ENCODE measurements at places on chromosomes 5 and 9. TPM values are rescaled to one million over a fixed set of nuclear protein-coding genes. Genes with fewer than 3 reads are reported as not detected.

DNA sequence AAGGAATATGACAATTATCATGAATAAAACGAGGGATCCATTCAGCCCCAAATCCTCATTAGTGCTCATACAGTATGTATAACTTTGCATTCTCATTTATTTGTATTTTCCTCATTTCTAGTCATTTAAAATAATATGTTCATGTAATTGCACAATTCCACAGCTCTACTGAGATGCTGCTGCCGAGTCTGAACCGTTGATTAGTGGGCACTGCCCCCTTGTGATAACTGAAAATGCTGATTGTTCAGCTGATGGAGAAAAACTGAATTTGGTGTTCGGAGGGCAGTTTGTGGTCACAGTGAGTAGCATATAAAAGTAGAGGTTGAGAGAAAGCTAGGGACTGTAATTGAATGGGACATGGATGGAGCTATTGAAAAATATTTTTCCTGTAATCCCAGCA is 12.2 kb upstream of the GPR151 start:
- no peak for DNase-seq

- DNase-seq = no peak
Measured at GRCh38 chr5:149028984-149029383, 33.9 kb downstream of the SH3TC2 start.

DNA sequence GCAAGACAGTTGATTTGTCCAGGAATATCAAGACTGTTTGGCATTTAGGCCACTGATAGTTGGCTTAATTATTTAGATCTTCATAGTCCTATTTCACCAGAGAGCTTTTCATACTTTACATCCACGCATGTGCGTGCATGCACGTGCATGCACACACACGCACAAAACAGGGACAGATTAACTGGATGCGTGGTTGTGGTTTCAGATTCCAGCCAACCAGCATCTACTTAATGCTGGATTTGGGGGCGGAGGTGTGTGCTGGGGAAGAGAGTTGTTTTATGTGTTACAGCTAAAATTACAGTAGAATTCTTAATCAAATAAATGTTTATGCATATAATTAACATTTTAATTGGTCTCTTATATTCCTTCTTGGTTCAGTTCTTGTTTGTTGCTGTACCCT is 7.3 kb downstream of the RNF14 start:
- DNase-seq = no peak

DNA sequence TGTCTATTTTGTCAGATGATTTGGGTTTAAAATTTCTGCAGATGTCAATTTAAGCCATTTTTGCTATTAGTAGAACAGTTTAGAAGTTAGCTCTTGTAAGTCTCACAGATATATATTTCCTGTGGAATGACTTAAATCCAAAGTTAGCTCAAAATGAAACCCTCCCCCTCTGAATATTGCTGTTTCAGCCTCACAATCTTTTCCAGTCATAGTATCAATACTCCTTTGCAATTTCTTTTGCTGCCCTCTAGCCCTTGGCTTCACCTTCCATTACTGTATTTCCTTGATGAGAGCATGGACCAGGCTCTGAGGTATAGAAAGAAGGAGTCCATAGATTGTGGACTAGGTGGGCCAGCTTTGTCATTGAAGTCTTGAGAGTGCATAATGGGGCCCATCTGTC is 124.4 kb downstream of the ATG10 start:
- DNase-seq = no peak

RICTOR gene
- 9.9 TPM for polyA plus RNA-seq

GPRIN1 gene
- polyA plus RNA-seq = 4.0 TPM

DNA sequence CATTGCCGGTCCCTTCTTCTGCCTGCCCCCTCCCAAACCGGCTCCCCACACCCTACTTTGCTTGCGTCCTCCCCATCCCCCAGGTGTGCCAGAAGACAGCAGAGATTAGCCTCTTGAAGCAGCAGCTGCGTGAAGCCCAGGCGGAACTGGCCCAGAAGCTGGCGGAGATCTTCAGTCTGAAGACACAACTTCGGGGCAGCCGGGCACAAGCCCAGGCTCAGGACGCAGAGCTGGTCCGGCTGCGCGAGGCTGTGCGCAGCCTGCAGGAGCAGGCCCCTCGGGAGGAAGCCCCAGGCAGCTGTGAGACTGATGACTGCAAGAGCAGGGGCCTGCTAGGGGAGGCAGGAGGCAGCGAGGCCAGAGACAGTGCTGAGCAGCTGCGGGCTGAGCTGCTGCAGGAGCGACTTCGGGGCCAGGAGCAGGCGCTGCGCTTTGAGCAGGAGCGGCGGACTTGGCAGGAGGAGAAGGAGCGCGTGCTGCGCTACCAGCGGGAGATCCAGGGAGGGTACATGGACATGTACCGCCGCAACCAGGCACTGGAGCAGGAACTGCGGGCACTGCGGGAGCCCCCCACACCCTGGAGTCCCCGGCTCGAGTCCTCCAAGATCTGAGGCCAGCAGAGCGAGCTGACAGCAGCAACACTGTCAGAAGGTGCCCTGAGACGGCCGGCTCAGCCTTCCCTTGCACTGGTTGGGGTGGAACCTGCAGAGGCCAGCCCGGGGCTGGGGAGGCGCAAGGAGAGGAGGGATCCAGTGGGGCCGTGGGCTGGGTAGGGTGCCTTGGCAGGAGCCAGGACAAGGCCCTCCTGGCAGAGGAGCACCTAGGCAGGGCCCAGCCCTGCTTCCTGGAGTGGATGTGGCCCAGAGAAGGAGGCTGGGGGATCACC is 8.3 kb downstream of the N4BP3 start:
- DNase-seq = no peak

DNA sequence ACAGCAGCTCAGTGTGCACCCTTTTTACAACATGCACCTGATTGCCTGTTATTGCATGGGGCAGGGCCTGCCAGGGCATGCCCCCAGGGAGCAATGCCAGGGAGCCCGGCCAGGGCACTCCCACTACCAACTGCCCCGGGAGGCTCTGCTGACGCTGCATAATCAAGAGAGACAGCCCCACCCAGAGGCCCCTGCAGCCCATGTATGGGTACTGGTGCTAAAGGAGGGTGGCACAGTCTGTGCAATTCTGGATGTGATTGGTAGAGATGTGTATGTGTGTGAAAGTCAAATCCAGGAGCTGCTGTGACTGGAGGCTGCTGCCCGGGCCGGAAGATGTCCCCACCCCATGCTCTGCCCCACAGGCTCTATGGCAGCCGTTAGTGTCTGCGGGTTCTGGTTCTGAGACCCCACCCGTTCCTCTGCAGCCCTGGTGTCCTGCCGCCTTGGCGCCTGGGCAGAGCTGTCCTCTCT is 3.9 kb upstream of the NEURL1B start:
- DNase-seq = no peak
